ENCODE measurements at places on chromosomes 11 and 22.
A peak's percentile ranks its signal among the peaks of the same experiment; 100 is the strongest.

DNA sequence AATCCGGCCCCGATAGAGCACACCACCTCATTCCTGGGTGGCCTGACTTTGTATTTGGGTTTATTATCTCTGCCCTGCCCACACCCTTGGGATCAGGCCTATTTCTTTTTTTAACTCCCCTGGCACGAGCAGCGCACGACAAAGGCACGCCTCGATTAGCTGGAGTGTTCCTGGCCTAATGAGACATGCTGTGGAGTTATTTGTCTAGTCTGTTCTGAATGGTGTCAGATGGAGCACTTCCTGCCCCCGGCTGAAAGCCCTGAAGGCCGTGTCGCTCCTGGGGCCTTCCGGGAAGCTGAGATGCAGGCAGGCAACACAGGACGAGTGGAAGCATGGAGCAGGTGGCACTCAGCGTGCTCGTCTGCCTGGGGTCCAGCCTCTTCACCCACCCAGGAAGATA lies 47.1 kb downstream of the LARGE1 start:
- DNase-seq, result no peak

DNA sequence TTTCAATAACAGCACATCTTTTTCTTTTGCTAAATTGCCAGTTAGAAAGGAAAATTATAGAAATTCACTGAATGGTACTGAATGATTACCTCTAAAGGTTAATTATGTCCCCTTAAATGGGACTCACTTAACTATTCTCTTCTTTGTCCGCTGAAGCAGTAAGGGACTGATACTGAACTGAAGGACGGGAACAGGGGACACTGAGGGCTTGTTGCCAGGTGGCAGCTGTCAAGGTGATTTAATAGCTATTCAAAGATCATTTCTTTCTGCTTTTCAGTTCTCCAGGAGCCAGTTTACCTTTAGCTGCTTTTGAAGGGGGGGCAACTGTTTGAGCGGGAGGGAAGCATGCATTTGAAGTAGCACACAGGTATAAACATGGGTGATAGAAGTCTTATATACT lies 325.4 kb upstream of the CCDC90B start:
- no peak for DNase-seq

DNA sequence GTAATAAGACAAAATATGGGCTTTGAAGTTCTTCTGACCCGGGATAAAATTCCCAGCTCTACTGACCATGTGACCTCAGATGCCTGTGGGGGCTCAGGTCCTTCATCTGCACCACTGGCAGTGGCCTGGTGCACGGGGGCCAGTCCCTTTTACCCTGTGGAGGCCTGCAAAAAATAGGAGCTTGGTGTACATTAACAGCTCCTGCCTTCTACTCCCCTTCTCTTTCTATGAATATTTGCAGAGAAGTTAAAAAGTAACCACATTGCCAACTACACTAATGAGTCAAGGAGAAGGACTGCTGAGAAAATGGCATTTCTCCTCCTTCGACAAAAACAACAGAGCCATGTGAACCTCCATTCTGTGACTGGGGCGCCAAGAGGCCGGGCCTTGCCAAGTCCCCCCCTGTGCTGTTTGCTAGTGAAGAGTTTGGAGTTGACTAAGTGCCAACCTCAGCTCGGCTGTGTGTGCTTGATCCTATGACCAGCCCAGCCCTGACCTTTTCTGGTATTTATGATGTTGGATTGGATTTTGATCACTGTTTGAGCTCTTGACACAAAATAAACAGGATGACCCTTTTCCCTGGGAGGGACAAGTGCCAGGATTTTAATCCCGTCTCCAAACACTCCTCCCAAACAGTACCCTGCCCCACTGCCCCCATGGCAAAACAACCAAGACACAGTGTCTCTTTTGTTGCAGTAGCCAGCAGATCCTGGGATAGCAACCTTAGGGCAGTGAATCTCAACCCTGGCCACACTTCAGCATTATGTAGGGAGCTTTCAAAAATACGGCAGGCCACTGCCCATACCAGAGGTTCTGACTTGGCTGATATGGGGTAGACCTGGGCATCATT lies 380.1 kb downstream of the LARGE1 start:
- no peak for DNase-seq

GRCh38 chr22:32088084-32088483 lies 45.0 kb downstream of the SLC5A1 start:
- DNase-seq, result no peak

DNA sequence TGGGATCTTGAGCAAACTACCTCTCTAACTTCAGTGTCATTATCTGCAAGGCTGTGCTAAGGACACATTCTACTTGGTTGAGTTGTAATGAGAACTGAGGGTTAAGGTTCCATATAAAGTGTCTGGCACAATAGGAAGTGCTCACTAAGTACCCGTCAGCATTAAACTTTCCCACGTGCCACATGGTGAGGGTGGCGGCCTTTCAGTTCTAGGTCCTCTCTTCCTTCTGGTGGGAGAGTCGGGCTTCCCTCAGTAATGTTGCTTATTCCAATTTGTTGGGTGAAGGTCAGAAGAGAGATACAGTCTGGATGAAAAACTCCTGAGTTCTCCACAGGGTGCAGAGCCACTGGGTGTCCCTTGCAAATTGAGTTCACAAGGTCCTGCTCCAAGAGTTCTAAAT lies 4.6 kb upstream of the CD6 start:
- DNase-seq, result no peak

DNA sequence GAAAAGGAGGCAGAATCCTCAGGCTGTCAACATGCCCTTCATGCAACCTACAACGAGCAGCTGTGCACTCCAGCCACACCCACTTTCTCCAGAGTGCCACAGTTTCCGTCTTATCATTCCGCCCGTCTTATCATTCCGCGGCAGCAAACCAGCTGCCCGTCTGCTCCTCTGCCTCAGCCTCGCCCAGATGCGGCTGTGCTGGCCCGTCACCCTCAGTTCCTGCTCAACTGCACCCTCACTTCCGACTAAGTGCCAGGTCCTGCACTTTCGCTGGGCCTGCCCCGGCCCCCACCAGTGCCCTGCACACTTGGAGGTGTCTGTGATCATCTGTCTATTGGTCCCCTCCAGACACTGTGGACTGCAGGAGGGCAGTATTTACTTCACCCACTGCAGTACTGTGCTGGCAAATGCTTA lies 43.7 kb downstream of the MICAL3 start:
- no peak for DNase-seq

- peak; percentile 40 for DNase-seq
Observed at GRCh38 chr11:123587044-123587443, 67.4 kb downstream of the SCN3B start.

- DNase-seq, result peak; percentile 59
Observed at GRCh38 chr22:27554106-27554811, 247.3 kb downstream of the MN1 start.

DNA sequence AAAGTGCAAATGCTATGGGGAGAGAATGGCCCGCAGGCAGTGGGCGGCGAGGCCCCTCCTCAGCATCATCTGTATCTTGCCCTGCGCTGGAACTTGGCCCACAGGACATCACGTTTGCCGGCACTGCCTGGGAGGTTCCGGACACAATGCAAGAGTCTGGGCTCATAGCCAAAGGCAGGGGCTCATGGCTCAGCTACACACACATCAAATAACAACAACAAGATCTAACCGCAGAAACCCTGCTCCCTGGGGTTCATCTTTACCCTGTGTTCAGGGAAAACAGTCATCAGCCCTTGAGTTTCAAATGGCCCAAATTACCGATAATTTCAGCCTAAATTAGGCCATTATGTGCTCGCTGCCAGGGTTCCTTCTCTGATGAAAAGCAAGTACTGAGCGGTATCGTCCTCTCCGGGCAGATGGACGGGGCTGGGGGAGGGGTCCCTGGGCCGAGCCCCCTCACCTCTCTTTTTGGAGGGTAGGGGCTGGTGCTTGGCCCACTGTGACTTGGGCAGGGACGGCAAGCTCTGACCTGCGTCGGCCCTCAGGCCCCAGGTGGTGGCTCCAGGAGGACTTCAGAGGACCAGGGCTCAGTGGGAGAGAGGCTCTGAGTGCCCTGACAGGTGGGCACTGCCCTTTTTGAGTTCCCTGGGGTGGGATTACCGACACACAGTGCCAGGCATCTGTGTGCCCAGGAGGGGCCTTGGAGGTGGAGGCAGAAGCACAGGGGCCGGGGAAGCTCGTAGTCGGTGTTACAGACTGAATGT lies 25.0 kb upstream of the GAL start:
- DNase-seq, result peak; percentile 93

DNA sequence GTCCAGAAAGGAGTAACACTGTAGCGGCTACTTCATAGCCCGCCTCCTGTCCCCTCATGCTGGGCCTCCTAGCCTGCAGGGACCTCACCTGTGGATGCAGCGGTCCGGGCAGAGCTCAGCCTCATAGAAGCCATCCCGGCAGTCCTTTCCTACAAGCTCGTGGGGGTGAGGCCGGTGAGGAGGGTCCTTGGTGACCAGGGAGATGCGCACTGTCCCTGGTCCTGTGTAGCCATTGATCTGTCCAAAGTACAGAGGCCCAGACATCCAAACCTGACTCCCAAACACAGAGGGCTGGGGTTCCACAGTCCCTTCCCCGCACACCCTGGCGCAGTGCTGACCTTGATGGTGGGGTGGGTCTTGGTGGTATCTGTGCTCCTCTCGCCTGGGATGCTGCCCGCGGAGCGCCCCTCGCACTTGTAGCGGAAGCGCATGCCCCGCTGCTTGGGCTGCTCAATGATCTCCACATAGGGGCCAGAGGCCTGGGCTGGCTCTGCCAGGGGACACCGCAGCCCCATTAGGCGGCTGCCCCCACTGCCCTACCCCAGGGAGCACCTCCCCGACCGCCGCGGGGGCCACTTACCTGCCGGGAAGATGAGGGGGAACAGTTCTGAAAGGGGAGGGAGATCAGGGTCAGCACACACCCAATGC lies 993 bp downstream of the RELA start:
- no peak for DNase-seq

DNA sequence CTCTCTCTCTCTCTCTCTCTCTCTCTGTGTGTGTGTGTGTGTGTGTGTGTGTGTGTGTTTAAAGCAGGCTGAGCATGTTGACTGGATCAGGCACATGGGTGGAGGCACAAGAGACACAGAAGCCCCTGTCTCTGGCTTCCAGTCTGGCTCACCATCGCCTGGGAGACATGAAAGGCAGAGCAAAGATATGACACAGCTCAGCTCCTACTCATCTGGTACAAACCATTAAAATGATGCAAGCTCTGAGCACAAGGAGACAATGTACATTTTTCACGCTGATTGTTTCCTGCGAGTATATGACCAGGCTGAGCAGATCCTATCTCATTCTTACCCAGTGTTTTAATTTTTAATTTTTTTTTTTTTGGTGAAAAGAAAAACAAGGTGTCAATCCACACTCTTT lies 9.5 kb downstream of the SLC6A5 start:
- DNase-seq, result no peak

- no peak for DNase-seq
Observed at GRCh38 chr11:121559606-121560200, 106.9 kb upstream of the SORL1-AS1 start.

GRCh38 chr11:126992065-126992803 lies 8.3 kb downstream of the KIRREL3 start:
- peak; percentile 94 for DNase-seq

- DNase-seq, result peak; percentile 55
Observed at GRCh38 chr22:43127166-43127908, 15.9 kb downstream of the MCAT start.

DNA sequence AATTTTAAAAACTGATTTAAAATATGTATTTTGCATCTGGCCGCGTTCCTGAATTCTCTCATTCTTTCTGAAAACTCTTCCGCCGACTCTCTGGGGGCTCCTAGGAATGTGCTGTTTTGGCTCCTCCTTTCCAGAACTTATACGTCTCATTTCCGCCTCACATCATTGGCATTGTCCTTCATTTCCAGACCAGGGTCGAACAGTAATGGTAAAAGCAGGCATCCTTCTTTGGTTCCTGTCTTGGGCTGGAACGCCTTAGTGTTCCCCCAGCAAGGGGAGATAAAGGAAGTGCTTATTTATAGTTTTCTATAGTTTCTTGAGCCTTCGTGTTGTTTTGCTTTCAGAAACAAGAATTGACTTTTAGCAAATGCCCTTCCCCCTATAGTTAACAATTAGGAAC lies 10.9 kb upstream of the TNNT3 start:
- DNase-seq, result no peak

GRCh38 chr11:66281776-66282467 lies 3.9 kb downstream of the CNIH2 start:
- DNase-seq, result no peak

DNA sequence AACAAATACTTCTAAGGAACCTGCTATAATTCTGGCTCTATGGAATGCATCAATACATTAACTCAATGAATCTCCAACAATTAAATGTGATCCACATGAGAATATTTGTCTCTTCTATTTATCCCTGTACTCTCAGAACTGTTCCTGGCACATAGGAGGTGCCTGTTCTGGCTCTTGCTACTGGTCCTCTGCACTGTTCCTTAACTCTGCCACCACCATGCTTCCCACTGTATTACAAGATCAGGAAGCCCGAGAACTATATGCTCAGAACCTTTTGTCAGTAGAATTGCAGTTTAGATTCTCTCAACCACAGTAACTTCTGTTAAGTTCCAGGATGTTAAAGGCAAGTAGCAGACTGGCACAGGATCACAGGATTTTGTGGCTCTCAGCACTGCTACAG lies 376.3 kb upstream of the CCDC90B start:
- no peak for DNase-seq

DNA sequence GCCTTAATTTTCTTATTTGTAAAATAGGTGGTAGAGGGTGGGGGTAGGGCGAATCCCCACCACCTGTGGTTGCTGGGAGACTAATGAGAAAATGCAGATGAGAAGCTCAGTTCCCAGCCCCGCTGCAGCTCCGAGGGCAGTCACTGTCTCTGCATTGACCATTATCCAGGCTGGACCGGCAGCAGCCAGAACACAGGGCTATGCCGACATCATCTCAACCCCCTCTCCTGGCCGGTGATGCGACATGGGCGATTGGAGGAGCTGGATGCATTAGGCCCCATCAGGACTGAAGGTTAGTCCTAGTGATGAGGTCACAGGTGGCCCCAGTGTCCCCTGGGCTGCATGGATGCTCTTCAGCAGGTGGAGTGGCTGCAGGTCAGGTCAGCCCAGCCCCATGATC lies 412.4 kb downstream of the CTTN start:
- no peak for DNase-seq

GRCh38 chr11:12087075-12088004 lies 23.1 kb upstream of the MICAL2 start:
- DNase-seq, result peak; percentile 81

- DNase-seq, result peak; percentile 12
Observed at GRCh38 chr22:48137640-48138039, 1375.2 kb downstream of the TBC1D22A start.

- DNase-seq, result no peak
Observed at GRCh38 chr11:110897035-110897434, 184.8 kb upstream of the ARHGAP20 start.

GRCh38 chr11:19674836-19675235 lies 37.8 kb upstream of the NAV2 start:
- no peak for DNase-seq

GRCh38 chr11:77590194-77590782 lies 535 bp downstream of the AQP11 start:
- DNase-seq, result peak; percentile 24

GRCh38 chr11:28673691-28674432 lies 565.7 kb downstream of the METTL15 start:
- peak; percentile 79 for DNase-seq

DNA sequence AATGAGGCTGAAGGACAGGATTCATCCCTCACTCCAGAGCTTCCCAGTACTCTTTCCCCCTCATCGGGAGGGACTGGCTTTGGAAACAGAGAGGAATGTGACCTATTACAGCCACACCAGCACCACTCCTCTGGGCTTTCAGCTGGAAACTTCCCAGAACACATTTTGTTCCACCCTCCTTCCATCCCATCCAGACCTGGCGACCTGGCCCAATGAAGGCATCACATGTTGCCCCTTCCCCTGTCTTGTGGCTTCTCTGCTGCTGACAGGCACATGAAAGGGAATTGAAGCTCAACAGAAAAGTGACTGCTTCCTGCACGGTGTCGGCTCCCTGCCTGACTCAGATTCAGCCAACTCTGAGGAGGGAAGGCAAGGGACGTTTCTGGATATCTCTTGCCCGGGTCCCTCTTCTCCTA lies 19.1 kb downstream of the IRAG1 start:
- DNase-seq, result no peak
